ENCODE measurements at places on chromosomes 1 and 21.

DNA sequence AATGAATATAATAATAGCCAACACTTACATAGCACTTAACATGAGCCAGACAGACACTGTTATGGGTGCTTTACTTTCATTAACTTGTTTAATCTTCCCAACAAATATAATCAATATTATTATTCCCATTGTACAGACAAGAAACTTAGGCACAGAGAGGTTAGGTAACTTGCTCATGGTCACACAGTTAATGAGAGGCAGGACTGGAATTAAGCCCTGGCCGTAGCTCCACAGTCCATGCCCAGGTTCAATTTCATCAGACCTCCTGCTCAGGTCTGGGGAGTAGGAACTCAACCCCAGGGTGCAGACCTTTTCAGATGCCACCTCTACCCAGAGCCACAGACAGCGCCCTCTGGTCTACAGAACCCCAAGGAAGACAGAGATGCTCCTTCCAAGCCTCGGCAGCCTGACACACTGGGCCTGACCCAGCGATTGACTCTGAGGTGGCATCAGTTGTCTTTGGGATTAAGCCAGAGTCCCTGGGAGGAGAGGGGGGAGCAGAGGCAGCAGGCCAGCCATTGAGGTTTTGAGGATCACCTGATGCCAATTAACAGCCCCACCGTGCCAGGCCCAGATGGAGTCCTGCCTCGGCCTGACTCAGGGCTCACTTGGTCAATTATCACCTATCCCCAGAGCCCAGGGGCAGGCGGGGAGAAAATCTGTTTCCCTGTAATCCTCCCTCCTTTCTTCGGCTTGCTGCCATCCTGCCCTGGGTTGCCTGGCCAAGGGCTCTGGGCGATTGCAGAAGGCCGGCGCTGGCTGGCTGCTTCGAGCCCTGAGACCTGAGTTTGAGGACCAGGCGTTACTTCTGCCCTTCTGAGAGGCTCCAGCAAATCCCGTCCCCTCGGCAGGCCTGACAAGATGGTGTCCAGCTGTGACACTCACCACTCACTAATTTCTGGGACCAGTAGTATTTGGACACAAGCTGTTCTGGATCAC lies 116.7 kb downstream of the LACTBL1 start:
- no peak for DNase-seq

DNA sequence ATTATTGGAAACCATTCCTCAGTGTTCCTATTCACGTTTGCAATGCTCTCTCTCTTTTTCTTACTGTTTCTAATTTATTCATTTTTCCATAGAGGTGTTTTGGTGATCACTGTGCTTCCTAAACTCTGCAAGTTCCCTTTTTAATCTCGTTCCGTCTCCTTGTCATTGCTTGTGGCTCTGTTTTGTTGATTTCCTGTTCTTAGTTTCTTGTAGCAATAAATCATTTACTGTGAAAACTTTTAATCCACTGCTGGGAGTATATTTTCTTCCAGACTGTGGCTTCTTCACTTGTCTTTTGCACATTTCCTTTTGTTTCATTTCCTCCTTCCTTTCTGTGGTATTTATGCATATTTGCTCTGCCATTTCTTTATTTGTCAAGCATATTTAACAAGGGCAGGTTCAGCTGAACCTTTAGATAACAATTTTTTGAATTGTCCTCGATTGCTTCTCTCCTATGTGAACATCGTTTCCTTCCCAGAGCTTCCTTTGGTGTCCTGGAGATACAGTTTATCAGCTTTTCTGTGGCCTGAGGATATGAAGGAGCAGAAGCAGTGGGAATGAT lies 3.6 kb downstream of the B3GALT5 start:
- DNase-seq, result no peak

GRCh38 chr1:175822580-175822979 lies 79.2 kb upstream of the TNR start:
- DNase-seq, result no peak

DNA sequence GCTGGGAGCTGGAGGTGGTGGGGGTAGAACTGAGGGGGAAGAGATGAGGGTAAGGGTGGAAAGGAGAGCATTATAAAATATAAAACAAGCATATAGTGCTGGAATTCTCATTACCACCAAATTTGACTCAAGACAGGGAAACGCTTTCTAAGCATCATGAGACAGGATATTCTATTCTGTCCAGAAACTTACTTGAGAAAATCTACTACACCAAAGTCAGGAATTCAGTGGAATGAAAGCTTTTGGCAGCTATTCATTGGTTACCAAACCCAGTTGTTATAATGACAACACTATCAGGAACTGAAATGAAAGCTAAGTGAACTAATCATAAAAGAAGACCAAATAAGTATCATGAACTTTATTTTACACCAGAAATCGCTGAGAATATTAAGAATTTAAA lies 14.5 kb downstream of the AIDA start:
- no peak for DNase-seq

DNA sequence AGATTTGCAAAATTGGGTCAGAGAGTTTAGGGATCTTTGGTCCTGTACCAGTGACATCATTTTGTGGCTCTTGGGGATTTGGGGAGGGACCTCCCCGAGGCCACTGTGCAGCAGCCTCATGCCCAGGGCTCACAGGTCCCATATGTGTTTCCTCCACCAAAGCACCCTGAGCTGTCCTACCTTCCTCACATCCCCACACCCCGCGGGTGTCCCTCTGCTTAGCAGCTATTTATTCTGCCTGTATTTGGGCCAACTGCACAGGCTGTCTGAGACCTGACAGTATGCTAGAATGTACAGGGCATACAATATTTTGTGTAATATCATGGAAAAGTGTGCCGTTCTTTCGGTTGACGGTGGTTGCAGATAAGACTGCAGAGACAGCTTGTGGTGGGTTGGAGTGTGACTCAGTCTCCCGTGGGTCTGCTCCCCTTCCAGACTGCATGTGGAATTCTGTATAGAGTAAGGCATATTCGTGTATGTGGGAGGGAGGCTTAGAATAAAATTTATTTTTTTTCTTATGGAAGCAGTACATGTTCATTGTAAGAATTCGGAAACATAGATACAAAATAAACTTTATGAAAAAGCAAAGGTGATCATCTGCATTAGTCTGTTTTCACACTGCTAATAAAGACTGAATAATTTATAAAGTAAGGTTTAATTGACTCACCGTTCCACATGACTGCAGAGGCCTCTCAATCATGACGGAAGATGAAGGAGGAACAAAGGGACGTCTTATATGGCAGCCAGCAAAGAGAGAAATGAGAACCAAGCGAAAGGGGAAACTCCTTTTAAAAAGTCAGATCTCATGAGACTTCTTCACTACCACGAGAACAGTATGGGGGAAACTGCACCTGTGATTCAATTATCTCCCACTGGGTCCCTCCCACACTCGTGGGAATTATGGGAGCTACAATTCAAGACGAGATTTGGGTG lies 84.4 kb downstream of the ADARB1 start:
- no peak for DNase-seq

DNA sequence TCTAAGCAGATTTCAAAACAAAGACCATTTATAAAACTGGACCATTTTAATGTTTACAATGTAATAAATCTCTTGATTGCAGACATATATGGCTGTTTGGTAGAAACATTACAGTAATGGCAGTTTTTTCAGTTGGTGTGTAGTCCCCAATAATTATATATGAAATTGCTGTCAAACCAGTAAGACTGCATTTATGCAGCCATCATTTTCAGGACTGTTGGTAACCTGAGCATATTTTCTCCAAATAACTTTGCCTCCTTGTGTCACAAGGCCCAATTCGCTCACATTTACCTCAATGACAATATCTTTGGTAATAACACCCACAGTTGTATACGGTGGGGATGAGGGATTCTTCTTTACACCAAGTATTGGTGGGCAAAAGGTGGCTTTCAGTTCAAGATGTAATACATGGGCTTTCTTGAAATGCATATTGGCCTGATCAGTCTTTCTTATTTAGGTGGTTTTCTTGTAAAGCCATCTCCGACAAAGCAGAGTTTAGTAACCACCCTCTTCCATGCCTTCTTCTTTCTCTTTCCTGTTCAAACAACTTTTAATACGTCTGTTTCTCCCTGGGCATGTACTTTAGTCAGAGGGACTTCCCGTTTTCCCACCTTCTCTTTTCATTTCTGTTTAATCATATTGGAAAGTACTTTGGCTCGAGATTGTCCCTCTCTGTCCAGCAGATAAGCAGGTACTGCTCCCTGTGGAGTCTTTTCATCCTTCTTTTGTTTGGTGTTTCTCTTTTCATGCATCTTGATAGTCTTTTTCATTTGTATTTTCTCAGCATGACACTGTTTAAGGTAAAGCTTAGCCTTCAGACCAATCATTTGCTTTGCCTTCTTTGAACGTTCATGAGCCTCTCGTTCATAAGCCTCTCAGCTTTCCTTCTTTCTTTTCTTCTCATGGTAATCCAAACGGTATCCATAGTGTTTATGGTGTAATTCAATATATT lies 30.4 kb downstream of the ATP2B4 start:
- DNase-seq, result no peak

DNA sequence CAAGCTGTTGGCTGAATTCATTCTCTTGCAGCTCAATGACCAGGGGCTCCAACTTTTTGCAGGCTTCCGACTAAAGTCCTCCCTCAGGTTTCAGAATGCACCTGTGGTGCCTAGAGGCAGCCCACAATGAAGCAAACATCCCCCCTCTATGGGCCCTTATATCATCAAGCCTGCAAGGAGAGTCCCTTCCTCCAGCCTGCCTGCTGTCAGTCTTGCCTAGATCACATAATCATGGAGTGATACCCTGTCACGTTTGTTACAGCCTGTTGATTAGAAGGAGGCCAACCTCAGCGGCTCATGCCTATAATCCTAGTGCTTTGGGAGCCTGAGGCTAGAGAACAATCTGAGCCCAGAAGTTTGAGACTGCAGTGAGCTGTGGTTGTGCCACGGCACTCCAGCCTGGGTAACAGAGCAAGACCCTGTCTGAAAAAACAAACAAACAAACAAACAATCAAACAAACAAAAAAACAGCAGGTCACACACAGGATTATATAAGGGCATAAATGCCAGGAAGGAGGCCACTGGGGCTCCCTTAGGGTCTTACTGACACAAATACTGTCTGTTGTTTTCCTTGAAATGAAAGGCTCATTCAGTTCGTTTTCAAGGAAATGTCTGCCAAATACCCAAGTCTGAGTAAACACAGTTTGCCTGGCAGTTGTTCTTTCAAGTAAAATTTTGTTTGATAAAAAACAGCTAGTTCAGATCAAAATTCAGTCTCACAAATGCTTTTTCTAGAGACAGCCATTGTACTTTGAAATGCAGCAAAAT lies 4.7 kb upstream of the SPRR3 start:
- no peak for DNase-seq
